ENCODE measurements at places on chromosomes 6 and 20.

GRCh38 chr6:53761036-53761435 is 33.8 kb upstream of the LRRC1 start:
- DNase-seq, result no peak

DNA sequence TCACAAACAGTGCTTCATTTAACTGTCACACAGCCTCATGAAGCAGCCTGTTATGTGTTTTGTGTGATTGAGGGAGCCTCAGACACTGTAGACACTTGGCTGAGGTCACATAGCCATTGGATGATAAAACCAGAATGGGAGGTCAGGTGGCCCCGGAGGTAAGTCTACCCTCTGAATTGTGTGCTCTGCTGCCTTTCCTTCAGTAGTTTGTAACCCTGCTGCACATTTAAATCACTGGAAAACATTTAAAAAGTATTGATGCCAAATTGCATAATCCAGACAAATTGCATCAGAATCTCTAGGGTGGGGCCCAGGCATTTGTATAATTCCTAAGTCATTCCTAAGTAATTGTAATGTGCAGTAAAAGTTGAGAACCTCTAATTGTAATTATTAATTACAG is 85.2 kb upstream of the ECI2 start:
- DNase-seq, result no peak

- no peak for DNase-seq
Measured at GRCh38 chr20:23114018-23114417, 27.9 kb upstream of the CD93 start.

- DNase-seq, result peak; percentile 92
Measured at GRCh38 chr6:70371454-70372105, 41.7 kb upstream of the FAM135A start.

Measured in small intestine (tissue), 16 donors.